M059J (cell line): ENCODE measurements at places on chromosomes 2 and 18.
A peak's percentile ranks its signal among the peaks of the same experiment; 100 is the strongest.

DNA sequence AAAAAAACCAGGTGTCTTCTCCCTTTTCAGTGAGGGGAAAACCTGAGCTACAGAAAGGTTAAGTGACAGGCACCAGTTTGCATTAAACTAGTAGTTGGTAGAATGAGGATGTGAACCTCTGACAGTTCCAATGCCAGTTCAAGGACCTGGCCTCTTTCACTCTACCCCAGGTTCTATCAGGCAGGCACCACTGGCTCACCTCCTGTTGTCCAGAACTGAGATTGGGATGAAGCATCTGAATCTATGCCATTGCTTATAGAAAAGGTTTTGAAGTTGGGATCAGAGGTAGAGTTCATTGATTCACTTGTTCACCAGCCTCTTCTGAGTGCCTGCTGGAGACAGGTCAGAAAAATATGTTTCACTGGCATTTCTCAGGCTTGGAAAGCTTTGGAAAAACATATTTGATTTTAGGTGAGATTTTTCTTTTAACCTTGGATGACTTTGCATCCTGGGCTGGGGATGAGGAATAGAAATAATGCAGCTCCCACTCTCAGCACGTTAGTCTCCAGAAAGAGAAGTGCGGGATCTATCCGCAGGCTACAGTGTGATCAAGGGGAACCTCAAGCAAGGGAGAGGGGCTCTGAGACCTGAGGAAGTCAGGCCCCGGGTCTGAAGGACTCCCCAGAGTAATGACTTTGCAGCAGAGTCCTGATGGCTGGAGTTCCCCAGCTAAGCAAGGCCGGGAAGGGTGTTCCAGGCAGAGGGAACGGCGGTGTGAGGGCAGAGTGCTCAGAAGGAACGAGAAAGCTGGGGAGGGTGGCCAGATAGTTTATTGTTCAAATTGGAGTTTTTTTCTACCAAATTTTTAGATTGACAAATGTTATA, 250.3 kb downstream of the MYCN start:
- no peak for DNase-seq

DNA sequence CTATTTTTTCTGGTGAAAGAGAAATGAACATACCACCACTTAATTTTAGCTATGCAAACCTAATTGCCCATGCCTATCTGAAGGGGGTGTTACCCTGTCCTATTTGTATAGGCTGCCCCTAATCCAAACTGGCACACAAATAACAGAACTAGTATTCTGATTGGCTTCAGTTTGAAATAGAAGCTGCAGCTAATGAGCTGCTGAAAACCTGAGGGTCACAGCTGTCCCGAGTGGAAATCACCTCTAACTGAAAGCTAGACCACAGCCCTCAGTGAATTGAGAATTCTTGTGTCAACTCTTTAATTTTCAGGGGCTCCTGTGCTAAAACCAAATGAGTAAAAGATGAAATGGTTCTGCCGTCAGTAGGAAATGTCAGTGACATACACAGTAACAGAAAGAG, 28.7 kb downstream of the CCDC141 start:
- DNase-seq: no peak

DNA sequence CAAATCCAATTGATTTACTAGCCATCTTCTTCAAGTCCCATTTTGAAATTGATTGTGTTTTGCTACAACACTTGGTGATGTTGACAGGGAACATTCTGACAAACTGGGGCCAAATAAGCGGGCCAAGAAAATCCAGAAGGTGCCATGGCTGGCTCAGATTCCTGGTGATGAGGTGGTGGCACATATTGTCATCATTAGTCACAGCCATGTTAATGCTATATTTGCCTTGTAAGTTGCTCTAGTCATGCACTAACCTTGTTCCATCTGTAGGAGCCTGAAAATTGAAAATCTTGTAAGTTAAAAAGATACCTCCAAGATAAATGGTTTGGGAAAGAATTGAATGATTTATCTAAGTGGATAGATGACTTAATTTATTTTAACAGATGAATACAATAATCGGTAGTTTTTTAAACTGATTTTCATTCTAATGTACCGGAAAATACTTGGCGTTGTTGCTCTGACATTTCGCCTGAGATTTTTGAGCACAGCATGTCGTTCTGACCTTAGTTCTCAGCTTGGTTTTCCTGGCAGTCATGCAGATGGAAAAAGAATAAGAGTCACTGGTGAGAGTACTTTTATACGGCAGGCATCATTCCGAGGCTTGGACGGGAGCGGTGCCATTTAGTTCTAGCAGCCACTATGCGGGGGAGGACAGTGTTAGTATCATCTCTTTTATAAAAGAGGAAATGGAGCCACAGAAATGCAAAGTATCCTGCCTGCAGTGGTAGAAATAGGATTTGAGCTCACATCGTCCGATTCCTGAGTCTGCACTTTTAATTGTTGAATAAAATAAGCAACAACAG, 133.9 kb downstream of the ZNF532 start:
- peak; percentile 91 for DNase-seq

- DNase-seq: no peak
These were observed 216.8 kb downstream of the RAD51AP2 start for GRCh38 chr2:17301437-17301836.

GRCh38 chr2:196249860-196250259, 78.5 kb upstream of the STK17B start:
- peak; percentile 75 for DNase-seq

DNA sequence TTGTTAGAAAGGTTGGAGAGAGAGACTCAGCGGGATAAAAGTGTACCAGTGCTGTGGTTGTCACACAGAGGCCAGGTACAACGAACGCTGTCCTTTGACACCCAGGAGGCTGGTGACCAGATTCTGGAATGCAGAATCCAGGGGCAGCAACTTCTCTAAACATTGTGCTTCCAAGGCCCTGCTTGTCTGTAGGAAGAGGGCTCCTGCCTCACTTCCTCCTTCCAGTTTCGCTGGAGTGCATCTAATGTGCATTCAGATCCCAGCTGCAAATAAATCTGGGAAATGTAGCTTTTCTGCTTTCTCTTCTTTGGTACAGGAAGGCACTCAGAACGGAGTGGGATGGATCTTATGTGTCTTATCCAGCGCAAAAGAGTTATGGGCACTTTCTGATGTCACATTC, 171.8 kb upstream of the ATP5MC3 start:
- DNase-seq: no peak

GRCh38 chr2:41878716-41879234, 169.0 kb upstream of the PKDCC start:
- no peak for DNase-seq

- DNase-seq: peak; percentile 67
These were observed 23.6 kb downstream of the FZD5 start for GRCh38 chr2:207746131-207746530.

- no peak for DNase-seq
These were observed 1.7 kb upstream of the HOXD12 start for GRCh38 chr2:176097820-176098365.

DNA sequence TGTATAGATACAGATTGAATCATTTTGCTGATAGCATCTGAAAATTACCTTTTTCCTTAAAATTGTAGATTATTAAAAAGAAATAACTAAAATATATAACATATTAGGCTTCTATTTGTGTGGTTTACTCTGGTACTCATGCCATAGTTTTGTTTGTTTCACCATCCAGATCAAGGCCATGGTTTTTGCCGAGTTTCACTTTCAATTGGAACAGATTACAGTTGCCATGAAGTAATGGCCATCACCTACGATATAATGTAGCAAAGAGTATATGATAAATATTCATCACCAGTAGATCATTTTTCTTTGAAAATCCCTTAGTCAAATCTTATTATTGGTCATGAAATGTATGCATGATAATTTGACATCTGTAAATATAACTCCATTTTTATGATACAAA, 11.9 kb upstream of the DNAH7 start:
- no peak for DNase-seq

DNA sequence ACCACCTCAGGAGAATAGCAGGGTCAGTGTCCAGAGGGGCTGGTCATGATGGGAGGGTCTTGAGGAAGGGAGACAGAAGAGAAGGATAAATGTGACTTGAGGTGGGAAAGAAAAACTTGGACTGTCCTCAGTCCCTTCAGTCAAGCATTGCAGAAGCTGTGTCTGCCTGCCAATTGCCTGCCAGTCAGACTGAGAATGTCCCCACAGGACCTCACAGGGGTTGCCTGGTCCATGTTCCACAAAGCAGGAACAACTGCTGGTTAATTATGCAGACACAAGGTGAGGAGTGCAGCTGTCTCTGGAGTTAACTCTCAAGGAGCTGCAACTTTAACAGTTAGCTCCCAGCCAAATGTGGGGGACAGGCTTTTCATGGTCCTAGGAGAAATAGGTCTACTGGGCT, 75.7 kb downstream of the TRIM43 start:
- DNase-seq: no peak

GRCh38 chr2:12002215-12002614, 255.8 kb downstream of the LPIN1 start:
- no peak for DNase-seq

GRCh38 chr2:234913208-234913626, 38.6 kb upstream of the SH3BP4 start:
- DNase-seq: no peak

- DNase-seq: no peak
These were observed 358.4 kb upstream of the NRP2 start for GRCh38 chr2:205323929-205324328.

DNA sequence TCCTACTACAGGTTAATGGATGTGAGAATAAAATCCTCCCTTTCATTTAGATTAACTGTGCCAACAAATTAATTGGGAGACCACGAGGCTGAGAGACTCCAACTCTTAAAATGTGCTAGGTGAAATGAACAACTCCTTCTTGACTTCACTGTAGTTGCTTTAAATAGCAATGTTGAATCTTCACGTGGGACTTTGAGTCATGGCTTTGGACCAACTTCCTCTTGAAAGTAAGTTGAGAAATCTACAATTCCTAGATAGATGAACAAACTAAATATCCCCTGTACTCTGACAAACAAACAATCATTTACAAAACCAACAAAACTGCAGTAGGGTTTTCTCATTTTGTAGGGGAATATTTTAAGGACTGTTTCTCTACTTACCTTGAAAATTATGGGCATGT, 291.9 kb upstream of the SPRED2 start:
- no peak for DNase-seq
